ENCODE measurements at places on chromosomes 7 and 10. TPM values are rescaled to one million over a fixed set of nuclear protein-coding genes. Genes with fewer than 3 reads are reported as not detected.

DNA sequence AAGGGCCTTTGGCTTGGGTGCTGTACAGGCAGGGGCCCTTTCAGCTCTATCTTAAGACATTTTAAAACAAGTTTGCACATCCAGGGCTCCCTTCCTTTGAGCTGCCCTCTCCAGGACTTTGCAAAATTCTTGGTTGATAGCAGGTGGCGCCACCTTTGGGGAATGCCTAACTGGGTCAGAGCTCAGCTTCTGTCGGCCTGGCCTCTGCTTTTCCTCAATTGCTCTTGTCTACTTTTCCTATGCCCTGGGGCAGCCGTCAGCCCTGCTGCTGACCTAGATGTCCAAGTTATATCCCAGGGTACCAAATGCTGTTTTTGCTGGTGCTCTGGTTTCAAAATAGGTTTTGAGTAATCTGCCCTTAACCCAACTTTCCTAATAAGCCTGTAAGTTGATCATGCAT lies 65.8 kb downstream of the APBB1IP start:
- no peak for DNase-seq

The STAG3 gene
- 37.1 TPM for polyA plus RNA-seq

GRCh38 chr7:157301610-157302120 lies 35.1 kb upstream of the DNAJB6 start:
- DNase-seq, result no peak

The LDB3 gene
- polyA plus RNA-seq, result 1.1 TPM

DNA sequence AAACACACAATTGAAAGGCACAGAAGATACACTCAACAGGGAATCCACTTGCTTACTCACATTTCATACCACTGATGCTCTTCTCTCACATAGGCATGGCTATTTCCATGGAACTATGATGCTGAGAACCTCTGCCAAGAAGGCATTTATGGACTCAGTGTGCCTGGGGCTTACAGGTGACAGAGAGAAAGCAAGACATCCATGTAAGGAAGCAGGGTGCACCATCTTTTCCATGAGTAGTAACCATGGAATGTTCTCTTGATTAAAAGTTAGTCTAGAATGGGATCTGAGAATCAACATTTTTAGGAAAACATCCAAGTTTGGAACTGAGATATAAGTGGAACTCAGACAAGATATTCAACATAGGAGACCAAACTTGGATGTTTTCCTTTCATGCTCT lies 52.5 kb upstream of the MACC1 start:
- DNase-seq, result no peak

DNA sequence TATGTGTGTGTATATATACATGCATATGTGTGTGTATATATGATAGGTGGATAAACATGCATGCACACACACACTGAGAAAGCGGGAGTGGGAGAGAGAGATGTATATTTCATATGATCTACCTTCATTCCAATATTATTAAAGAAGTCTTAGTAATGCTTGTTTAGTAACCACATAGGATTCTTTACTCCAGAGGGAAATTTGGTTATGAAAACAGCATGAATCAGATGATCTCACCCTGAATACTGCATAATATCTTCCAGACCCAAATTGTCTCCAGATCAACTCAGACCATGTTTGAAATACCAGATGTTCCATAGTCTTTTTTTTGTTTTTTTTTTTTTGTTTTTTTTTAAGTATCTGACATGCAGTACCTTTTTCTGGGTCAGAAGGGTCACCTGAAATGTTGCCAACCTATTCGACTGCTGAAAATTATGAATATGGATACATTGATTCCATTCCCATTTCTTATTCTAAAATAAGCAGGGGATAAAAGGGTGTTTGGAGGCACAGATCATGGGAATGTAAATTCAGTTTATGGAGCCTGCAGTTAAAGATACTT lies 17.4 kb downstream of the TES start:
- DNase-seq, result no peak

GRCh38 chr10:129605266-129605985 lies 138.4 kb downstream of the MGMT start:
- DNase-seq, result no peak

- DNase-seq, result no peak
Measured at GRCh38 chr10:21912625-21913024, 90.9 kb downstream of the DNAJC1 start.

DNA sequence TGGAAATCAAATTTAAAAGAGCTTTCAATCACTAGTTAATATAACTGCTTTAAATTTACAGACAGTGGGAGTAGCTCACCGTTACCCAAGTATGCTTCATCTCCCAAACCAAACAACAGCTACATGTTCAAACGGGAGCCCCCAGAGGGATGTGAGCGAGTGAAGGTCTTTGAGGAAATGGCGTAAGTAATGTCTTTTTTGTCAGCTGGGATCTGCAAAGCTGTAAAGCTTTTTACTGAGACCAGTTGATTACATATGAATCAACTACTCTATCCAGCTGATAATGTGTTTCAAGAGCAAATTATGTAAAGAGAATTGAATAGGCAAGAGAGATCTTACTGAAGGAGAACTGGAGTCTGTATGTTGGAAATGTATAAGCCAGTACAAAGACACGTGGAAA lies 116.2 kb downstream of the GLCCI1 start:
- DNase-seq, result no peak

The GRIFIN gene
- 0.31 TPM for polyA plus RNA-seq

DNA sequence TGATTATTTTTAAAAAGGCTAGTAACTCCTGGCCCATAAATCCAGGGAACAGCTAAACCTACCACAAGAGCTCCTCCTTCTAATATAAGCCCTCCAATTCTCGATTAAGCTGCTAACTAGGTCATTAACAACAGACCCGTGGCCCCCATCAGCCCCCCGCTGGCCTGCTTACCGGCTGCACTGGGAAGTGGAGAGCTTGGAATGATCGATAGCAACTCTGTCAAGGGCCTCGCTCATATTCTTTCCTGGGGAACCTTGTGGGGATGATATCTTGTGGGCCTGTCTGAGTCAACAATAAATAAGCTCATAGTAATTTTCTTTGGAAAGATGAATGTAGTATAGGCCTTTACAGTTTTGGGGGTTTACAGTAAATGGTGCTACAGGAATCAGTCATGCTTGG lies 353.5 kb downstream of the TCERG1L start:
- DNase-seq, result no peak

The ESYT2 gene
- polyA plus RNA-seq, result 62.5 TPM

The KLLN gene
- polyA plus RNA-seq, result 1.6 TPM

Measured in left renal cortex interstitium (tissue), 4 donors.